ENCODE measurements at places on chromosomes 16 and 17.
A peak's percentile ranks its signal among the peaks of the same experiment; 100 is the strongest.

GRCh38 chr16:27154705-27155521 lies 48.4 kb upstream of the KDM8 start:
- peak; percentile 25 for DNase-seq

GRCh38 chr16:8753416-8754054 lies 43.9 kb downstream of the TMEM186 start:
- no peak for DNase-seq

- no peak for DNase-seq
These were observed 216.9 kb downstream of the HAPSTR1 start for GRCh38 chr16:9308356-9308801.

GRCh38 chr16:12406158-12406557 lies 397.5 kb downstream of the CPPED1 start:
- no peak for DNase-seq

- no peak for DNase-seq
These were observed 64.8 kb downstream of the YPEL2 start for GRCh38 chr17:59396134-59396826.

DNA sequence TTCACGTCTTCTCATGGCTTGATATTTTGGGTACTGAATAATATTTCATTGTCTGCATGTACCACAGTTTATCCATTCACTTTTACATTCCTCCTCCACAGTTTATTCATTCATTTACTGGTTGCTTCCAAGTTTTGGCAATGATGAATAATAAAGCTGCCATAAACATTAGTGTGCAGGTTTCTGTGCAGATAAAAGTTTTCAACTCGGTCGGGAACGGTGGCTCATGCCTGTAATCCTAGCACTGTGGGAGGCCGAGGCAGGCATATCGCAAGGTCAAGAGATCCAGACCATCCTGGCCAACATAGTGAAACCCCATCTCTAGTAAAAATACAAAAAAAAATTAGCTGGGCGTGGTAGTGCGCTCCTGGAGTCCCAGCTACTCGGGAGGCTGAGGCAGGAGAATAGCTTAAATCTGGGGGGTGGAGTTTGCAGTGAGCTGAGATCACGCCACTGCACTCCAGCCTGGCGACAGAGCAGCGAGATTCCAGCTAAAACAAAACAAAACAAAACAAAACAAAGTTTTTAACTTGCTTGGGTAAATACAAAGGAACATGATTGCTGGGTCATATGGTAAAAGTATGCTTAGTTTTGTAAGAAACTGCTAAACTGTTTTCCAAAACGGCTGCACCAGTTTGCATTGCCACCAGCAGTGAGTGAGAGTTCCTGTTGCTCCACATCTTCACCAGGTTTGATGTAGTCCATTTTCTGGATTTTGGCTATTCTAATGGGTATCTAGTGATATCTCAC lies 89.5 kb downstream of the WWP2 start:
- no peak for DNase-seq

- no peak for DNase-seq
These were observed 21.9 kb upstream of the CAPN15 start for GRCh38 chr16:505479-506245.

GRCh38 chr16:70701036-70701435 lies 15.2 kb upstream of the MTSS2 start:
- DNase-seq = no peak

- DNase-seq = peak; percentile 52
These were observed 3.6 kb upstream of the WDR81 start for GRCh38 chr17:1720856-1721386.
